Activated CD4-positive, alpha-beta memory T cell treated with anti-CD3 and anti-CD28 coated beads for 36 hours (primary cell): ENCODE measurements at places on chromosomes 6 and 20. TPM values are rescaled to one million over a fixed set of nuclear protein-coding genes. Genes with fewer than 3 reads are reported as not detected.

DNA sequence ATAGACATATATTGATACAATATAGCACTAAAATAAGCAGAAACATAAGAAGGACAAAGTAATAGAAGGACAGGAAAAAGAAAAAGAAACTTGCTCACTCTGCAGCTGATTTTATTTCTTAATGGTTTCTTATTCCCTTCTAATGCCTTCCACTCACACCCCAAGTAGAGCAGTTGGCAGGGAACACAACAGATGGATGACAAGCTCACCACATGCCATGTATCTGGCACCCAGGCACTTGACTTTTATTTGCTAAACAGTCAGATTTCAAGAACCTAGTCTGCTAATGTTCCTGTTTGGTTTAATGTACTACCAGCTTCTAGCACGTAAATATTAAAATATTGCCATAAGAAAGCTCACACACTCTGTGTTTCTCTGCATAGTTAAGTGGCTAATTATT is 87.1 kb downstream of the COL19A1 start:
- no peak for DNase-seq

DNA sequence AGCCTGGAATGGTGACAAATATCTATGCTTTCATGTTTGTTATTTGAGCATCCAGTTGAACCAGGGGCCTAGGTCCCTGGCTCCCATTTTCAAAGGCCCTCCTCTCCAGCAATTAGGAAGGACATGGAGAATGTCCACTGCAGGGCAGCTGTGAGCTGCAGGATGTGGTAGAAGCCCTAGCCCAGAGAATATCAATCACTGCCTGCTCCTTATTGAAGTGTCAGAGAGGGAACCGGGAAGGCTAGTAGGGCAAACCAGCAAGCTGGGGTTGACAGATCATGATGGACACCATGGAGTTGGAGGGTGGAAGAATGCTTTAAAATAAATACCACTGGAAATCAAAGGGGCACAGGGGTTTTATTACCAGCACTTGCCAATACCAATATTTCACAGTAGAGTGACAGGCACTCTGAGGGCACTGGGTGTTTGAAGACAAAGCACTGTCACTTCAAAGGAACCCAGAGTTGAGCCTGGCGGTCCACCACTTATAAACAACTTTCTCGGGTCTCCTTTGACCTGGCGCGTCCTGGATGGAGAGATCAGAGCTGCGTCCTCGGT is 47.7 kb downstream of the ZNF831 start:
- no peak for DNase-seq

GRCh38 chr6:37723016-37723415 is 25.3 kb upstream of the MDGA1 start:
- DNase-seq, result no peak

DNA sequence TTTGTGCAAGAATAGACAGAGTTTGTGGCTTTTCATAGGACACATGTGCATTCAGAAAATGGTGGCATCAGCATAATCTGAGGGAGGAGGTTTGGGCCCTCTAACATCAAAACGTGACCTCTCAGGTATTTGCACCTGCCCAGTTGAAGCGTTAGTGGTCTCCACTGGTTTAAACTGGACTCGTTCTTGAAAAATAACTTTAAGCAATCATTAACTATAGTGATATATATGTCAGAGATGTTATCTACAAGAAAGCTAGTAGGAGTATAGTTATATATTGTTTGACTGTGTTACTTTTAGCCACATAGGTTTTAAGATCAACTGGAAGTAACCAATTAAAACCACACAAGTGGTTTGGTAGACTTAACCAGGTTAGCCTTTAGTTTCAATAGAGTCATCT is 607.4 kb downstream of the MAFB start:
- no peak for DNase-seq

GRCh38 chr6:24571361-24571760 is 74.6 kb downstream of the KIAA0319 start:
- DNase-seq, result no peak

DNA sequence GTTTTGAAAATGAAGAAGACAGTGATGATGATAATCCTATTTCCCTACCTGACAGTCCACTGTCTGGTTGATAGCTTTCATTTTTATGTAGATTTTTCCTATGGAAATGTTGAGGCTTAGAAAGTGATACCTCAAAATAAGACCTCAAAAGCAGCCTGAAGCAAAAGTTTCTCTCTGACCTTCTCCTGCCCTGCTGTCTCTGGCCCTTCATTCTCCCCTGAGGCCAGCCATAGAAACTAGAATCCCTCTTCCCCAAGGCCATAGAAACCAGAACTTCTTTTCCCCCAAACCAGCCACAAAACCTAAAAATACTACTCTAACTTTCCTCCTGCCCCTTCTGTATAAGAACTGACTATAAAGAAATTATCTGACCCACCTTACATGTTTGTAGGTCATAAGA is 52.6 kb upstream of the GCM1 start:
- no peak for DNase-seq

DNA sequence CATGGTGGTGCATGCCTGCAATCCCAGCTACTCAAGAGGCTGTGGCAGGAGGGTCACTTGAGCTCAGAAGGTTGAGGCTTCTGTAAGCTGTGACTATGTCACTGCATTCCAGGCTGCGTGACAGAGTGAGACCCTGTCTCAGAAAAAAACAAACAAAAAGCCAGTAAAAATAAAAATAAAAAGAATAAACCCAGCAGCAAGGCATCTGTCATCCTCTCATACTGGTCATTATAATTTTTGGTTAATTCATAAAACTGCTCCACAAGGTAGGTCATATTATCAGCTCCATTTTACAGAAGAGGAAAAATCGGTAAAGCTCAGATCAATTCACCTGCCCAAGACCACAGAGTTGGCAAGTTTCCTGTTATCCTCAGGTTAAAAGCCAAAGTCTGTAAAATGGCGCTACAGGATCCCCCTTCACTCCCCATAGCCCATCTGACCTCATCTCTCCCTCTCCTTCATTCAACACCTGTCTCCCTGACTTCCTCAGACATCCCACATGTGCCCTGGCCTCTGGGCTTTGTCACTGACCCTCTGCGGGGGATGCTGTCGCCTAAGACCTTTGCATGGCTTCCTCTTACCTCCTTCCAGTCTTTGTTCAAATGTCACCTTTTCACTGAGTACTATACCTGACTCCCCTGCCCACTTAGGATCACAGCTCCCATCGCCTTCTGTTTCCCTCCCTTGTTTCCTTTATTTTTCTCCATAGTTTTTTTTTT is 213.2 kb upstream of the ZNF217 start:
- DNase-seq, result no peak

- DNase-seq, result no peak
Observed at GRCh38 chr20:51473256-51473655, 69.3 kb downstream of the NFATC2 start.

DNA sequence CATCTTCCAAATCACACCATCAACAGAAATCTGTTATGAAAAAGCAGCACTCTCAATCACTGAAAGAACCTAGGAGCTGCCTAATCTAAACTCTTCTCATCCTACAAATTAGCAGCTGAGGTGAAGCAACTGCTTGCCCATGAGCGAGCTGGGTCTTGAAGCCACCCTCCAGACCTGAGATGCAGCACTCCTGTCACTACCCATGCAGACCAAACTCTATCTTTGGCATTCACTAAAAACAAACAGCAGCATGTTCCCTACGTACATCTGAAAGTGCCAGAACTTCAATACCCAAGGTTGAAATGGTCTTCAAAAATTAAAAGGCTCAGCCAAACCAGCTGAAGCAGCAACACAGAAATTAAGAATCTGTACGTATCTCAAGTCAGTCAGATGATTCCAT is 14.3 kb downstream of the ADNP start:
- no peak for DNase-seq

- peak; percentile 74 for DNase-seq
Observed at GRCh38 chr20:45798935-45799642, 7.3 kb downstream of the DNTTIP1 start.

- peak; percentile 51 for DNase-seq
Observed at GRCh38 chr6:150631283-150631983, 31.7 kb downstream of the PLEKHG1 start.

DNA sequence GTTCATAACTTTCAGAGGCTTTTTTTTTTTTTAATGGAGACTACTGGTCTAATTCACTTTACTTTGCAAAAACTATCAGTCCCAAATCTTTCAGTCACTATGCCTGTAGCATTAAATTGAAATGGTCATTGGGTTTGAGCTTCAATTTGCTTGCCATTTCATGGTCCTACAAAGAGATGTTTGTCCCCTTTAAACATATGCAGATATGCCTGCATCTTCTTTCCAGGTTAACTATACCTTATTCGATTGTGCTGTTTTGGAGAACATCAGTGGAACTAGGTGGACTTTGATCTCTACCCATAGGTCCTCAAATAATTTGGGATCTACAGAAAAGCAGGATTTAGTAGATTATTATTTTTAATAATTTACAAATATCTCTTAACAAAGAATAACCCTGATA is 4.6 kb downstream of the POU3F2 start:
- DNase-seq, result no peak

GRCh38 chr20:34246126-34246626 is 5.0 kb downstream of the ASIP start:
- no peak for DNase-seq

- no peak for DNase-seq
Observed at GRCh38 chr6:606829-607379, 50.0 kb downstream of the HUS1B start.

GRCh38 chr6:168619560-168620314 is 178.8 kb downstream of the SMOC2 start:
- DNase-seq, result peak; percentile 39

DNA sequence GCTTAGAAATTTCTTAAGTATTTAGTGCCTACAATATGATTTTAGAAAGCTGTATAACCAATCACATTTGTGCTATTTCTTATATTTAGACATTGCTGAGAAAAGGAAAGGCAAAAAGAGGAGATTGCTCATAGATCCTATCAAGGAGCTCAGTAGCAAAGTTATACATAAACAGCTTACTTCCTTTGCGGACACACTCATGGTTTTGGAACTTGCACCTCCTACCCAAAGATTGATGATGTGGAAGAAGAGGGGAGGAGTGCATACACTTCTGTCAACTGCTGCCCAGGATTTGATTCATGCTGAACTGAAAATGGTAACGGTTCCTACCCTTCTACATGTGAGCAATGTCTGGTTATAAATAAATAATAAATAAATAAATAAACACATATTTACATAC is 16.7 kb downstream of the RAD21L1 start:
- DNase-seq, result no peak

GRCh38 chr20:25310268-25310920 is 62.5 kb downstream of the PYGB start:
- DNase-seq, result peak; percentile 79

Gene EDN3
- total RNA-seq, result not detected

Gene GATA5
- total RNA-seq, result not detected

Gene NKAIN4
- total RNA-seq, result not detected

Gene PTPRK
- total RNA-seq, result 1.8 TPM

Gene EPPIN
- not detected for total RNA-seq

Gene PTPN1
- 83.4 TPM for total RNA-seq

Gene TNXB
- 5.2 TPM for total RNA-seq

Gene BAG2
- 6.8 TPM for total RNA-seq

Gene HDGFL1
- total RNA-seq, result not detected
